ENCODE measurements at places on chromosomes 1 and 21. TPM values are rescaled to one million over a fixed set of nuclear protein-coding genes. Genes with fewer than 3 reads are reported as not detected.

Gene ITGB2
- 27.4 TPM for polyA plus RNA-seq

Gene DTL
- 45.1 TPM for polyA plus RNA-seq

Gene RPS6KA1
- polyA plus RNA-seq, result 15.6 TPM

Gene XCL2
- polyA plus RNA-seq, result 2.0 TPM

Gene THBS3
- polyA plus RNA-seq, result 82.9 TPM

Gene TFF2
- not detected for polyA plus RNA-seq
